ENCODE measurements at places on chromosomes 16 and 17. TPM values are rescaled to one million over a fixed set of nuclear protein-coding genes. Genes with fewer than 3 reads are reported as not detected.

- no peak overlapping the region for H3K4me3 ChIP-seq
- H3K27me3 ChIP-seq, result no peaks in the 10 kb centered on the region
- H3K27ac ChIP-seq, result no peak overlapping the region
- H3K36me3 ChIP-seq, result no peaks in the 10 kb centered on the region
Observed at GRCh38 chr17:15411384-15412198, 55.8 kb downstream of the CDRT4 start.

DNA sequence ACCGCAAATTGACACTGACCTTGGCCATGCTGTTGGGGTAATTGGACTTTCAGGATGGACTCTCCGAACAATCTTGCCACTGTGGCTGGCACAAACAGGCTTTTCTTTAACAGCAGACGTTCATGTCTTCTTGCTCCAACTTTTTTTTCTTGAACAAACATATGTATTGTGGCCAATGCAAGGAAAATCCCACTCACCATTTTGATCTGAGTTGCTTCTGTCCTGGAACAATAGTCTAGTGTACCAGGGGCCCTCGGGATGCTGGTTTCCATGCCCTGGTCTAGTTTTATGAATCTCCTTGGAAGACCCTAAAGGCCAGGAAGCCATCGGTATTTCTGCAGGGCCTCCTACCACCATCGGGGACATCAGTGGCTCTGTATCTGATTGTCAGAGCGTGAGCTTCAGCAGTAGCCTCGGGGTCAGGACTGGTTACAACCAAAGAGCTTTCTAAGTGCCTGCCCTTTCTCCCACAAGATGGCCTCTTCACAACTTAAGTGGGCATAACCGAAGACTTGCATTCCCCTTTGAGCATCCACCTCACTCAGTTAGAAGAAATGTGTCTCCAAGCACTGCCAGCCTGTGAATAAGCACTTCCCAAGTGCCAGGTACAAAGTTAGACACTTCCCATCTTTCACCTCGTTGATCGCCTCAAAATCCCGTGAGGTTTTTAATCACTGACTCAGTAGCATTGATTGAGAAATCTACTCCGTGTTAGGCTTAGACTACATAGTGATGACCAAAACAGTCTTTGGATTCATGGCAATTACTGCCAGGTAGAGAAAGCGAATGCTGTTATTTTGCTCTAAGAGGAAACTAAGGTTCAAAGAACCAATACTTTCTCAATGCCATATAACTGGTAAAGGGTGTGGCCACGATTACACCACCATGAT is 87.0 kb upstream of the TBX2 start:
- no peaks in the 10 kb centered on the region for H3K4me1 ChIP-seq
- DNase-seq, result no peak

The IL34 gene
- not detected for total RNA-seq

The GPR142 gene
- not detected for total RNA-seq

DNA sequence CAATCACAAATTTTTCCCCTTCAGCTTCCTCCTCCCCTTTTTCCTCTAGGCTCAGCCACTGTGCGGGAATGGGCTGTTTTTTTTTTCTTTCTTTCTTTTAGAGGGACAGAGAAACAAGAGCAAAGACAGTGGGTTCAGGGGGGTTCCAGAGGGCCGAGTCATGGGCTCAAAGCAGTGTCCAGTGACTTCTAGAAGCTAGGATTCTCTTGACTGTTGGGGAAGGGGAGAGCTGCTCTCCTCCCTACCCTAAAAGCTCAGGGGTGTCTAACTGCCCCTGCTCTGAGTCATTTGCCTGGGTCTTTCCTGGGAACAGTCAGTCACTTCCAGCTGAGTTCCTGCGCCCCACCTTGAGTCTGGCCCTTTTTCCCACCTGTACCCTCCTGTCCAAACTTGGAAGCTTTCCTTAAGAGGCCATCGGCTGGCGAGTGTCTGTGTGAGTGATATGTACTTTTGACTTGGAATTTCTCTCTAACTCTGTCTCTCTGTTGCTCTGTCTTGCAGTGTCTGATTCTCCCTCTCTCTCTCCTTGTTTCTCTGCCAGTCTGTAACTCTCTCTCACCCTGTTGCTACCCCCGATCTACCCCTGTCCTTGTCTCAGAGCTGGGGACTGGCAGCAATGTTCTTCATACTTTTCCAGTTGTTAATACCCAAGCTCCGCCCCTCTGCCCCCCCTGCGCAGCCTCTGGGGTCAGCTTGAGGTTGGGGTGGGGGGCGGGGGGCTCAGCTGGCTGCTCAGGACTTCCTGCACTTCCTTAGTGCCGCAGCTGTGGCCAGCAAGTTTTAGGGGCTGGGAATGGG is 2.4 kb downstream of the THRA start:
- peaks cover 71% of the 10 kb centered on the region for H3K4me1 ChIP-seq
- no peaks in the 10 kb centered on the region for H3K36me3 ChIP-seq
- peak overlapping the region; percentile 44 for H3K27ac ChIP-seq
- DNase-seq, result no peak
- peak overlapping the region; percentile 77 for H3K4me3 ChIP-seq
- H3K27me3 ChIP-seq, result no peaks in the 10 kb centered on the region

DNA sequence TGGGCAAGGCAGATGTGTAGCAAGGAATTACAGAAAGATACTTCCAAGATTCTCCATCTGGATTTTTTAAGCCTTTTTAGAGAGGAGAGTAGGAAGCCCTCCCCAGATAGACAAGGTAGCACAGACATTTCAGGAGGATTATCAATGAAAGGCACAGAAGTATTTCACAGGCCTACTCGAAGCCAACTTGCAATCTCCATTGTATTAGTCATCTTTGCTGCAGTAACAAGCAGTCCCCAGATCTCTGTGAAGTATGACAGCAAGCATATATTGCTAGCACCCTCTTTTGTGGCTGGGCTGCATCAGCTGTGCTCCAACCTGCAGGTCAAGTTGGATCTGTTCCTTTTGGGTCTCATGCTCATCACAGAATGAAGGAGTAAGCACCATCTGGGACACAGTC is 101.6 kb downstream of the MAF start:
- H3K27me3 ChIP-seq, result no peaks in the 10 kb centered on the region
- H3K4me1 ChIP-seq, result peaks cover 4% of the 10 kb centered on the region
- no peak overlapping the region for H3K27ac ChIP-seq
- H3K4me3 ChIP-seq, result no peak overlapping the region
- no peak for DNase-seq

DNA sequence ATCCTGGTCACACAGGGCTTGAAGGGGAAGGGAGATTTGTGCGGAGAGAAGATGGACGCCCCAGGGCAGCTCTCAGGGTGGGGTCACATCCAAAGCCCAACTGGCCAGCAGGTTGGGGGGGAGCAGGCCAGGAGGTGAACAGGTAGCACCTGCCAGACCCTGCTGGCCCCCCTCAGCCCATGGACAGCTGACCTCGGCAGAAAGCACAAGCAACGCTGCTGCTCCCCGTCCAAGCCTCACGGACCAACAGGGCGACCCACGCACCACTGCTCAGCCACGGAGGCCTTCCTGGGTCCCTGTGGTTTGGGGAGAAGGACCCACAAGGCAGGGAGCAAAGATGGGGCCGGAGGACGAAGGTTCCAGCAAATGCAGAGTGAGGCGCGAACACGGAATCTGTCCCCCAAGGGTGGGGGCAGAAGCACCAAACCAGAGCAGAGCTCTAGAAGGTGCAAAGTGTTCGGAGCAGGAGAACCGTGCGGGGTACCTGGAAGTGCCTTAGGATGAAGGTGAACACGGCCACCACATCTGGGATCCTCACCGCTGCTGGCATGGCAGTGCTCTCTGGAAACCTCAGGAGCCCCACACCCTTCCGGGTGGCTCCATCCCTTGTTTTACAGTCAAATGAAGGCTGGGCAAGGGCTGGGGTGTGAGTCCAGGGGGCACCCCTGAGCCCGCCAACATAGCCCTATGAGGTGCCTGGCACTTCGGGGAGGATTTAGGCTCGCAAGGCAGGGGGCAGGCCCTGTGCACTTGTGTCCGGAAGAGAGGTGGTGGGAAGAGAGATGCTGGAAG is 17.9 kb downstream of the CEP295NL start:
- no peak overlapping the region for H3K27ac ChIP-seq
- H3K36me3 ChIP-seq, result no peaks in the 10 kb centered on the region
- DNase-seq, result no peak
- H3K4me3 ChIP-seq, result no peak overlapping the region
- peaks cover 29% of the 10 kb centered on the region for H3K4me1 ChIP-seq

GRCh38 chr17:78214016-78214705 is at the start of gene BIRC5:
Gene BIRC5 (plus strand): TSS chr17:78214253. CDS start chr17:78214317, 64 bp downstream.
- DNase-seq, result peak; percentile 97
- H3K27me3 ChIP-seq, result no peaks in the 10 kb centered on the region
- H3K4me3 ChIP-seq, result peak within 1 kb of the TSS; percentile 89
- H3K27ac ChIP-seq, result peak within 1 kb of the TSS; percentile 78

GRCh38 chr16:47460359-47460710 is 528 bp downstream of the ITFG1 start:
- peak overlapping the region; percentile 97 for H3K4me3 ChIP-seq
- no peaks in the 10 kb centered on the region for H3K27me3 ChIP-seq
- H3K4me1 ChIP-seq, result peaks cover 55% of the 10 kb centered on the region
- DNase-seq, result no peak

DNA sequence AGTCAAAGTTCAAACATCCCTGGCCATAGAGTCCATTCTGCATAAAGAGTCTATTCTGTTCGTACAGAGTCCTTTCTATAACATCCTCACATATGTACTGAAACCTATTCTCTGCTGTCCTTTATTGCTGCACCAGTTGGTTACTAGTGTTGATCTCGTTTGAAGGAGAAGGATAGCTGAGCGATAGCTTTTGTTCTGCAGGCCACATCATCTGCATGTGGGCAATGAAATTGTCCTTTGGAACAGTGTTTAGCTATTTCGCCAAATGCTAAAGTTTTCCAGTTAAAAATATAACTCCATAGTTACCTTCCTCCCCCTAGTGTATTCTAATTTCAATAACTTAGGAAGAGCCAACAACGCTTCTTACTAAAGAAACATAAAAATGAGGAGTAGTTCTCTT is 6.0 kb downstream of the RHOT1 start:
- H3K27ac ChIP-seq, result no peak overlapping the region
- H3K4me3 ChIP-seq, result no peak overlapping the region
- H3K27me3 ChIP-seq, result no peaks in the 10 kb centered on the region
- no peak for DNase-seq

GRCh38 chr17:1643293-1643998 is 2.1 kb downstream of the SCARF1 start:
- H3K27ac ChIP-seq, result no peak overlapping the region
- DNase-seq, result peak; percentile 78
- H3K27me3 ChIP-seq, result no peaks in the 10 kb centered on the region

The CISD3 gene
- 49.4 TPM for total RNA-seq

- H3K4me3 ChIP-seq, result no peak overlapping the region
- no peak overlapping the region for H3K27ac ChIP-seq
- H3K36me3 ChIP-seq, result no peaks in the 10 kb centered on the region
- H3K27me3 ChIP-seq, result no peaks in the 10 kb centered on the region
- DNase-seq, result no peak
Observed at GRCh38 chr16:81550432-81550808, 105.8 kb downstream of the CMIP start.

- no peak for DNase-seq
- peaks cover 4% of the 10 kb centered on the region for H3K27me3 ChIP-seq
- no peaks in the 10 kb centered on the region for H3K4me1 ChIP-seq
- H3K4me3 ChIP-seq, result no peak overlapping the region
- no peaks in the 10 kb centered on the region for H3K36me3 ChIP-seq
Observed at GRCh38 chr16:5504064-5504781, 406.6 kb upstream of the EEF2KMT start.

The SCNN1G gene
- not detected for total RNA-seq

DNA sequence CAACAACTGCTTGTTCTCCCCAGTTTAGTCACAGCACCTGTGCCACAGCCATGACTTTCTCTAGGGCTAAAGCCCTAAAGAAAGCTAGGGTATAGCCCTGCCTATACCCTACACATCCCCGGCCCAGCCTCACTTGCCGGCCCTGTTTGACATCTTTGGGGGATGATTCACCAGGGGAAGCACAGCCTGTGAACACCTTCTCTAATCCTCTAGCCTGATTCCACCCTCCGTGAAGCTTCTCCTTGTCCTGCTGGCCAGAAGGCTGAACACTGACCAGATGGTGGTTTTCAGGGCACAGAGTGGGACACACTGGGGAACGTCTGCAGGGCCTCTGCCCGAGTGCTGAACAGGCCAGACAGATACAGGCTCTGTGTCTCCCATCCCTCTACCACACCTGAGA is 6.0 kb downstream of the CLEC16A start:
- peaks cover 67% of the 10 kb centered on the region for H3K4me1 ChIP-seq
- DNase-seq, result no peak
- H3K36me3 ChIP-seq, result peaks cover 4% of the 10 kb centered on the region
- no peak overlapping the region for H3K27ac ChIP-seq

The MT1M gene
- total RNA-seq, result not detected

The KRTAP4-1 gene
- not detected for total RNA-seq

DNA sequence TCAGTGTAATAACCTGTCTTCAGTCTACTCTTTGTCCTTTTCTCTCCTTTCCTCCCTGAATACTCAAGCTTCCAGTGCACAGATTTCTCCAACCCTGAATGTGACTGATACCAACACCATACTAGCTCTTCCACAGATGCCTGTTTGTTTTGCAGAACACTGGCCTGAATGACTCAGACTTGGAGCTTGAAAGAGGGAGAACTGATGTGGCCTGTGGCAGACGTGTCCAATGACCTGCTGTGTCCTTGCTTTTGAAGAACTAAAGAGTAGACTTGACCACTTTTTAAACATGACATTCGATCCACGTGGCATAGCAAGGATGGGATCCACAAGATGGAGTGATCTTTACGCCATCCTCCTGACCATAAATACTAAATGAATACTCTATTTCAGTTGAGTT is 361.0 kb downstream of the WWOX start:
- H3K27ac ChIP-seq, result no peak overlapping the region
- no peak overlapping the region for H3K4me3 ChIP-seq
- no peaks in the 10 kb centered on the region for H3K27me3 ChIP-seq
- H3K4me1 ChIP-seq, result no peaks in the 10 kb centered on the region
- H3K36me3 ChIP-seq, result no peaks in the 10 kb centered on the region

DNA sequence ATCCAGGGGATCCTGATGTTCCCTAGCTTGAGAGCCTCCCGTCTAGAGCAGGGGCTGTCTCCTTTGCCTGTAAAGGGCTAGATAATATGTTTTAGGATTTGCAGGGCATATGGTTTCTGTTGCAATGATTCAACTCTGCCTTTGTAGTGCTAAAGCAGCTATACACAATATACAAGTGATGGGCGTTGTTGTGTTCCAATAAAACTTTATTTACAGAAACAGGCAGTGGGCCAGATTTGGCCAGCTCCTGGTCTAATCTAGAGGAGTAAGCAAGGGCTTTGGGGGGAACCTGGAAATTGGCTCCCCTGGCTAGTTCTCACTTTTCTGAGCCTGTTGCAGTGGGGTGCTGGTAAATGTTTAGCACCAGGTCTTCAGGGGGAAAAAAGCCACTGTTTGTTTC is 13.8 kb downstream of the WWOX start:
- no peak overlapping the region for H3K4me3 ChIP-seq
- no peak for DNase-seq
- H3K4me1 ChIP-seq, result no peaks in the 10 kb centered on the region
- no peak overlapping the region for H3K27ac ChIP-seq
- no peaks in the 10 kb centered on the region for H3K27me3 ChIP-seq
- peaks cover 15% of the 10 kb centered on the region for H3K36me3 ChIP-seq

GRCh38 chr16:68892898-68893297 is 49.6 kb downstream of the TANGO6 start:
- peaks cover 9% of the 10 kb centered on the region for H3K36me3 ChIP-seq
- no peaks in the 10 kb centered on the region for H3K4me1 ChIP-seq
- H3K27ac ChIP-seq, result no peak overlapping the region
- no peak for DNase-seq
- no peaks in the 10 kb centered on the region for H3K27me3 ChIP-seq
- H3K4me3 ChIP-seq, result no peak overlapping the region

Measured in activated CD4-positive, alpha-beta T cell treated with anti-CD3 and anti-CD28 coated beads for 36 hours (primary cell).